ENCODE measurements at places on chromosomes 7 and 10.

- no peak for DNase-seq
These were observed 333.8 kb downstream of the LRMDA start for GRCh38 chr10:75764974-75765788.

DNA sequence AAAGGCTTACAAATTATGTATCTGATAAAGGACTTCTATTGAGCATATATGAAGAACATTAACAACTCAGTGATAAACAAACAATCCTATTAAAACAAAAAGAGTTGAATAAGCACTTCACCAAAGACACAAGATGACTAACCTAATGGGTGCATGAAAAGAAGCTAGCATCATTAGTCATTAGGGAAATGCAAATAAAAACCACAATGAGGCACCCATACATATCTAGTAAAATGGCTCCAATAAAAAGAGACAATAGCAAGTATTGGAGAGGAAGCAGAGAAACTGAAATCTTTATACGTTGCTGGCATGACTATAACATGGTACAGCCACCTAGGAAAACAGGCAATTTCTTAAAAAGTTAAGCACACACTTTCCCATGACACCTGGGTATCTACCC is 77.6 kb upstream of the ZMIZ1 start:
- no peak for DNase-seq

GRCh38 chr7:26291699-26292538 is at the start of gene SNX10:
SNX10 (plus strand) TSS chr7:26291862; CDS start chr7:26346443, 54,581 bp downstream.
- peak; percentile 27 for DNase-seq

DNA sequence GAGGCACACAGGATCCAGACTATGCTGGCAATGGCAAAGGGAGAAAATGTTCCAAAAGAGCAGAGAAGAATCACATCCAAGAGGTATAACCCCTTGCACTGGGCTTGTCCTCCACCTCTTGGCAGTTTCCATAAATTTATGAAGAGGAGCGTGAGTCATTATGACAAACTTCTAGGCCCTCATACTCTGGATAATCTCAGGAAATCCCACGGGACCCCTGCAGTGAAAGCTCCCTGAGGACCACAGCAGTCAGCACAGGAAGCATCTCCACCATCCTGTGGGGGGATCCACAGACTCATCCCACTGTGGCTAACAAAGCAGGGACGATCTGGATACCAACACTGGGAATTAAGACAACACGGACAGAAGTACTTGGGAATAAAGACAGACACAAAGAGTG is 30.3 kb upstream of the GPAM start:
- DNase-seq, result no peak

GRCh38 chr10:36670621-36671402 is 454.6 kb upstream of the ANKRD30A start:
- DNase-seq, result no peak

GRCh38 chr7:77497079-77497478 is 40.0 kb upstream of the PTPN12 start:
- no peak for DNase-seq
